ENCODE measurements at places on chromosomes 5 and 9.

GRCh38 chr9:113808391-113809358 lies 67.4 kb upstream of the ZNF618 start:
- no peak for DNase-seq

- DNase-seq = no peak
Measured at GRCh38 chr9:92647671-92648473, 22.1 kb downstream of the IPPK start.

GRCh38 chr5:10374046-10375022 lies 20.8 kb downstream of the MARCHF6 start:
- no peak for DNase-seq

- no peak for DNase-seq
Measured at GRCh38 chr5:69498384-69498783, 5.8 kb downstream of the OCLN start.

GRCh38 chr9:113542006-113542405 lies 78.5 kb downstream of the RGS3 start:
- DNase-seq = no peak

GRCh38 chr9:75715360-75715759 lies 175.1 kb upstream of the PCSK5 start:
- DNase-seq = no peak

Data from PC-9 (cell line).